ENCODE measurements at places on chromosomes 7 and 10. TPM values are rescaled to one million over a fixed set of nuclear protein-coding genes. Genes with fewer than 3 reads are reported as not detected.

GRCh38 chr7:124784879-124785818 lies 19.6 kb upstream of the GPR37 start:
- no peak for DNase-seq

DNA sequence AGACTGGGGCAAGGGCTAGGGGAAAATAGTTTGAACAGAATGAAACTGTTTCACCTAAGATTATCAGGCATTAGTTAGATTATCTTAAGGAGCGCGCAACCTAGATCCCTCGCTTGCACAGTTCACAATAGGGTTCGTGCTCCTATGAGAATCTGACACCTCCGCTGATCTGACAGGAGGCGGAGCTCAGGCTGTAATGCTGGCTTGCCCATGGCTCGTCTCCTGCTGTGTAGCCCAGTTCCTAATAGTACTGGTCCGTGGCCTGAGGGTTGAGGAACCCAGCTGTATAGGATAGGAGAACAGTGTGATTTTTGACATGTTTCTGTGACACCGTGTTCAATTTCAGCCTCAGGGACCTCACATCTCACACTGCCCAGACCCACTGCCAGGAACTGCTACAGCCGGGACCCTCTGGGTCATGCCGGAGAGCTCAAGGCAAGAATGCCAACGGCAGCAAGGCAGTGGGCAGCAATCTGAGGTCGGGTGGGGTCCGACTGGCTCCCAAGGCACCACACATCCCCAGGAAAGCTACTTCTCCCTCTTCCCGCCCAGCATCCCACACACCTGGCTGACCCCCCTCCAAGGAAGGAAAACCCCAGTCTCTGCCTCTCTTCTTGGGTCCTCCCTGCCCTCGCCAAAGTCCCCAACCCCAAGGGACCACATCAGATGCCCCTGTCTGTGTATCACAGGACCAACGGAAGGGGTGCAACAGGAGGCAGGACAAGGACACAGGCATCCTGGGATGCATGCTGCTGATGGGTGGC lies 31.7 kb downstream of the CAMK2B start:
- DNase-seq = no peak

GRCh38 chr10:83165265-83165664 lies 974.0 kb upstream of the GHITM start:
- no peak for DNase-seq

GRCh38 chr7:117888627-117889026 lies 15.4 kb upstream of the CTTNBP2 start:
- DNase-seq = no peak

DNA sequence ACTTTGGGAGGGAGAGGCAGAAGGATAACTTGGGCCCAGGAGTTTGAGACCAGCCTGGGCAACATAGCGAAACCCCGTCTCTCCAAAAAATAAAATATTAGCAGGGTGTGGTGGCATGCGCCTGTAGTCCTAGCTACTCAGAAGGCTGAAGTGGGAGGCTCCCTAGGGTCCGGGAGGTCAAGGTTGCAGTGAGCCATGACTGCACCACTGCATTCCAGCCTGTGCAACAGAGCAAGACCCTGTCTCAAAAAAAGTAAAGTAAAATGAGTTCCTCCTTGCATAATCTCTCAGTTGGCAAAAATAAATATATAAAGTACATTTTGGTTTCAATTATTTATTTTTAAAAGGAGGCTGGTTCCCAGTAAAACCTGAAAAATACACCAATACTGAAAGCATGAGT lies 11.8 kb downstream of the NANOS1 start:
- DNase-seq = no peak

DNA sequence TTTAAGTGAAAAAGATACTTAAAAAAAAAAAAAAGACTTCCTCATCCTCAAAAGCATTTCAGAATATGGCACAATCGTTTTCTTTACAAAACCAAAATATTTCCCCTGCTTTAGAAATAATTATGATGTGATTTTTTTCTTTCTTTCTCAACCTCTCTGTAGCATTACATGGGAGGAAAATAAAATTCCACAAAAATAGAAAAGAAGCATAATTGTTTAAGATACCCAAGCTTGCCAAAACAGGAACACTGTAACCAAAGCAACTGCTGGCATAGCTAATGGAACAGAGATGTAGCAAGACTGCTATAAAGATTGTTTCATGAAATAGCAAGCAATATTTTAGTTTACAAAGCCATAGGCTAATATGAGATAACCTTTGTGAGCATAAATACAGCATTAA lies 75.6 kb upstream of the GPR22 start:
- DNase-seq = no peak

GRCh38 chr10:44311563-44312051 lies 73.3 kb downstream of the CXCL12 start:
- DNase-seq = no peak

DNA sequence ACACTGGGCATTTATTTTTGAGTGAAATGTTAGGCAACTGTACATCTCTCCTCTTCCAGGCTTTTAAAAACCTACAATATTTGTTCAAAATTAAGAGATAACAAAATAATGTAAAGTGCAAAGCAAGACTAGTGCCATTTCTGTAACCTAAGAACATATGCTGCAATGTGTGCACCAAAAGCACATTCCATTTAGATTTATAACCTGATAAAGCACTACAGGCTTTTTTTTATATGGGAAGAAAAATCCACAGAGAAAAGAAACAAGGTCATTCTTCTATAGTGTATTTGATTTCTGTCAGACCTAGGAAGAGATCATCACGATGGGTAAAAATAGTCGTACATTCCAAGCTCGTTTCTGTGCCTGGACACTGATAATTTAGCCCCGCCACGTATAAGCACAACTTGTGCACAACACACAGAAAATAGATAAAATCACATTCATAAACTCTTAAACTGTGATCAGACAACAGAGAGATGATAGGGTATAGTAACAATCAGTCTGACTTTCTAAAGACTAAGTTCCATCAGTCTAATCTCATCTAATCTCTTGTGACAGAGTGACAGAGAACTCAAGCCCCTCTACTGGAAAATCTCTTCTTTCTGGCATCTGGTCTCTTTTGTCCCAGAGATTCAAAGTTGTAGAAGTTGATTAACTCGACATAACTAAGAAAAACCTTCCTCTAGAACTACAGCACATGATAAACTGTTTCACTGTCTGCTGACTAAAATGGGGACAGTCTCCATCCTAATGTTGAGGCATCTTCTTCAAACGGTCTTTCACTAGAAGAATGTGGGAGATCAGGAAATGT lies 6.7 kb downstream of the LAMB1 start:
- DNase-seq = no peak

DNA sequence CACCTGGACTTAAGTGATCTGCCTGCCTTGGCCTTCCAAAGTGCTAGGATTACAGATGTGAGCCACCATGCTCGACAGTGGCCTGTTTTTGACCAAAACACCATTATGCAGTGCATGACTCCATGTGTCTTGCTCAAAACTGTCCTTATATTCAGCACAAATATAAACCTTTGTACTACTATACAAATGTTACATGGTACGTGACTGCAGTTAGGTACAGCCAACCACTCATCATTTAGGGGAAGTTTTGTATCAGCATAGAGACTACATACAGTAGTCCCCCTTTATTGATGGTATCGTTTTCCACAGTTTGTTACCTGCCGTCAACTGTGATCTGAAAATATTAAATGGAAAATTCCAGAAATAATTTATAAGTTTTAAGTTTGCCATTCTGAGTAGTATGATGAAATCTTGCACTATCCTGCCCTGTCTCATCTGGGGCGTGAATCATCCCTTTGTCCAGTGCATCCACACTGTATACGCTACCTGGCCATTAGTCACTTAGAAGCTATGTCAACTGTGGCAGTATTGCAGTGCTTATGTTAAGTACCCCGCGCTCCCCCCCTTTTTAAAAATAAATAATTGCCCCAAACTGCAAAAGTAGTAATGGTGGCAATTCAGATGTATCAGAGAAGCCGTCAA lies 23.3 kb upstream of the ZNF282 start:
- DNase-seq = no peak

The PILRA gene
- total RNA-seq = 2.2 TPM

Measured in hematopoietic multipotent progenitor cell (in vitro differentiated cells).